ENCODE measurements at places on chromosomes 4 and X. TPM values are rescaled to one million over a fixed set of nuclear protein-coding genes. Genes with fewer than 3 reads are reported as not detected.

The NKX6-1 gene
- total RNA-seq: not detected

The IBSP gene
- total RNA-seq: not detected

The SPANXC gene
- not detected for total RNA-seq

- no peak overlapping the region for H3K27ac ChIP-seq
- H3K4me1 ChIP-seq: no peaks in the 10 kb centered on the region
- no peak overlapping the region for H3K4me3 ChIP-seq
- H3K27me3 ChIP-seq: no peaks in the 10 kb centered on the region
- no peaks in the 10 kb centered on the region for H3K36me3 ChIP-seq
These were observed 16.0 kb downstream of the NBDY start for GRCh38 chrX:56744996-56745395.

- DNase-seq: no peak
- peaks cover 34% of the 10 kb centered on the region for H3K36me3 ChIP-seq
- peaks cover 23% of the 10 kb centered on the region for H3K4me1 ChIP-seq
- no peak overlapping the region for H3K4me3 ChIP-seq
- peak overlapping the region; percentile 74 for H3K27ac ChIP-seq
- H3K27me3 ChIP-seq: no peaks in the 10 kb centered on the region
These were observed 21.3 kb downstream of the MAEA start for GRCh38 chr4:1310796-1311631.

GRCh38 chrX:153669174-153669890 is 4.3 kb downstream of the PNCK start:
- H3K36me3 ChIP-seq: no peaks in the 10 kb centered on the region
- no peaks in the 10 kb centered on the region for H3K4me1 ChIP-seq
- H3K27me3 ChIP-seq: peaks cover 4% of the 10 kb centered on the region
- H3K27ac ChIP-seq: no peak overlapping the region

DNA sequence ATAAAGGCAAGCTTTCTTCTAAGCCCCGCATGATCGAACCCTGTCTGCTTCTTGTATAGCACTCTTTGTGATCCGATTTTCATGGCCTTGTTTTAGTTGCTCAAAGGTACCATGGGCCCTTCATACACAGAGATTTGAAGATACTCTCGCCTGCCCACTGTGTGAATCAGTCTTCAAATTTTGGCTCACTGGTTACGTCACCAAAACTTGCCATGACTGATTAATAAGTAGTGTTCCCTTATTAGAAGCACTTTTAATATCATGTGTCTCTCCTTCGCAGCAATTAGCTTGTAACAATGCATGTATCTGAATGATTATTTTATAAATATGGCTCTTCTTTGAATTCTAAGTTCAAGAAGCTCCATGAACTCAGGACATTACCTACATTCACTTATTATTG is 880.5 kb downstream of the STPG2 start:
- H3K36me3 ChIP-seq: no peaks in the 10 kb centered on the region
- no peak overlapping the region for H3K27ac ChIP-seq
- H3K4me1 ChIP-seq: no peaks in the 10 kb centered on the region
- DNase-seq: no peak
- H3K4me3 ChIP-seq: no peak overlapping the region

- H3K4me3 ChIP-seq: no peak overlapping the region
- DNase-seq: no peak
- no peaks in the 10 kb centered on the region for H3K4me1 ChIP-seq
- H3K36me3 ChIP-seq: no peaks in the 10 kb centered on the region
- no peak overlapping the region for H3K27ac ChIP-seq
- H3K27me3 ChIP-seq: no peaks in the 10 kb centered on the region
These were observed 95.0 kb downstream of the SH3KBP1 start for GRCh38 chrX:19792412-19792811.

- no peaks in the 10 kb centered on the region for H3K4me1 ChIP-seq
- H3K4me3 ChIP-seq: no peak overlapping the region
- DNase-seq: no peak
These were observed 60.6 kb downstream of the RPS6KA3 start for GRCh38 chrX:20205927-20206708.

- H3K4me3 ChIP-seq: no peak overlapping the region
- no peak for DNase-seq
- H3K4me1 ChIP-seq: no peaks in the 10 kb centered on the region
- no peaks in the 10 kb centered on the region for H3K36me3 ChIP-seq
These were observed 73.2 kb upstream of the NKX1-1 start for GRCh38 chr4:1479454-1479853.

GRCh38 chr4:165461159-165461821 is 82.5 kb downstream of the CPE start:
- no peak overlapping the region for H3K4me3 ChIP-seq
- H3K27ac ChIP-seq: peak overlapping the region; percentile 54
- no peak for DNase-seq
- H3K27me3 ChIP-seq: no peaks in the 10 kb centered on the region

DNA sequence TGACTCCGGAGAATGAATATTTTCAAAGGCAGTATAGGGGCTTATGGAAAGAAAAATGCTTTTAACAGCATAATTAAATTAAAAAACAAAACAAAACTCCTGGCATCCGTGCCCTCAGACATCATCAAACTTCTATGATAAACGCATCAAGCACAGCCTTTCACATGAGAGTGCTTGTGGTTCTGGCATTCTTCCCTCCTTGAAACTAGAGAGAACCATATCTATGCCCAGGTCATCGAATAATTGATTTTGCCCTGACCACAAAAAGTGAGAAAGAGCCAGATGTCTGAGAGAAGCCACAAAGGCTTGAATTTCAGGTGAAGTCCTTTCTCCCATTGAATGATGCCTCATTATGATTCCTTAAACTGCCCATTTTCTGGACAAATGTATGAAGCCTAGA is 286.8 kb downstream of the CBLL2 start:
- no peak overlapping the region for H3K4me3 ChIP-seq
- H3K27me3 ChIP-seq: no peaks in the 10 kb centered on the region
- no peak overlapping the region for H3K27ac ChIP-seq
- no peak for DNase-seq

GRCh38 chrX:66876776-66877175 is 237.9 kb upstream of the EDA2R start:
- no peaks in the 10 kb centered on the region for H3K36me3 ChIP-seq
- H3K4me1 ChIP-seq: no peaks in the 10 kb centered on the region
- H3K27ac ChIP-seq: no peak overlapping the region
- H3K4me3 ChIP-seq: no peak overlapping the region
- no peaks in the 10 kb centered on the region for H3K27me3 ChIP-seq
- no peak for DNase-seq

DNA sequence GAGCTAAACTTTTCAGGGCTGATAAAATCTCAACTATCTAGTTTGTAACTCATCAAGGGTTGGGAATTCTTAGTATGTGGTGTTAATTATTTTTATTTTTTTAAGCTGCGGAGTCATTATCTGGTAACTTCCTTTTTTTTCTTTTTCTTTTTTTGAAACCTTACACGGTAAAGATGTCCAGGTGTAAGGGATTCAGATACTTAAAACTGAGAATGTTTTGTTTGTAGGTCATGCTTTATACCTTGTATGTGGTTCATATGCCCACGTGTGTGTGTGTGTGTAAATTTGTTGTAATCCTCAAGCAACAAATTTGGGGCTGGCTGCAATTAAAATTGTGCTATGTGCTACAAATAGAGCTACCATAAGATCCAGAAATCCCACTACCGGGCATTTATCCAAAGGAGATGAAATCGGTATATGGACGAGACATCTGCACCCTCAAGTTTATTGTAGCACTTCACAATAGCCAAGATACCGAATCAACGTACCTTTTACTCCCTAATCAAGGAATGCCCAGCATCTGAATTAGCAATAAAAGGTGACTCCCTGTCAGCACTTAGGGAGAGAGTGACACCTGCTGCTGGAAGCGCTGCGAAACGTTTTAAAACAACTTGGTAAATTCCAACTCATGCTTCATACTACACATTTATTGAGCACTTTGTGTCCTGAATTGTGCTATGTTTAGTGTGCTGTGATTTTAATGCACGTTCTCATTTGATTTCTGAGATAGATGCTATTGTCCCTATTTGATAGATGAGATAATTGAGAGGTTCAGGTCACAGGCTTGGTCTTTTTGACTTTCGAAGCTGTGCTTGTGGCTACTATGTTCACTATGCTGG is 16.1 kb downstream of the MSMO1 start:
- no peaks in the 10 kb centered on the region for H3K27me3 ChIP-seq
- no peak overlapping the region for H3K27ac ChIP-seq
- no peak overlapping the region for H3K4me3 ChIP-seq
- H3K36me3 ChIP-seq: peaks cover 10% of the 10 kb centered on the region
- no peak for DNase-seq

GRCh38 chr4:173556398-173557131 is 26.5 kb upstream of the HAND2 start:
- no peak overlapping the region for H3K4me3 ChIP-seq
- H3K36me3 ChIP-seq: no peaks in the 10 kb centered on the region
- H3K27me3 ChIP-seq: no peaks in the 10 kb centered on the region
- DNase-seq: no peak
- no peaks in the 10 kb centered on the region for H3K4me1 ChIP-seq
- H3K27ac ChIP-seq: no peak overlapping the region

DNA sequence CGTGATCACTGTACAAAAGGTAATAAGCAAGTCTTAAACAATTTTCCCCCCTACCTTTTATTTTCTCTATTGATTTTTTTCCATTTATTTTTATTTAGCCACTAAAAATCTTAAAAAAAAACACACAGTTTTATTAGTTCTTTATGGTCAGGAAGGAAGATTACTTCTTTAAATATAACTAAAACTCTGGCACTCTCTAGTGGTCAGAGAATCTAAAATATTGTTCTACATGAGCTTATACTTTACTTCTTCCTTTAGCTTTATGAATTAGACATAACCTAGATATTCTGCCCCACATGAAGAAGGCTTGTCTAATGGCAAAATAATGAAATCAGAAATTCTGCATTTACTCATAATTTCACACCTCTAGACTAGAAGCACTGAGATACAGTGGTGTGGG is 135.2 kb downstream of the PDE5A start:
- no peak overlapping the region for H3K27ac ChIP-seq
- H3K4me3 ChIP-seq: no peak overlapping the region
- H3K4me1 ChIP-seq: no peaks in the 10 kb centered on the region
- DNase-seq: no peak

- H3K27ac ChIP-seq: no peak overlapping the region
- H3K27me3 ChIP-seq: no peaks in the 10 kb centered on the region
- no peak for DNase-seq
- no peak overlapping the region for H3K4me3 ChIP-seq
These were observed 330.4 kb upstream of the NWD2 start for GRCh38 chr4:36914106-36914505.

DNA sequence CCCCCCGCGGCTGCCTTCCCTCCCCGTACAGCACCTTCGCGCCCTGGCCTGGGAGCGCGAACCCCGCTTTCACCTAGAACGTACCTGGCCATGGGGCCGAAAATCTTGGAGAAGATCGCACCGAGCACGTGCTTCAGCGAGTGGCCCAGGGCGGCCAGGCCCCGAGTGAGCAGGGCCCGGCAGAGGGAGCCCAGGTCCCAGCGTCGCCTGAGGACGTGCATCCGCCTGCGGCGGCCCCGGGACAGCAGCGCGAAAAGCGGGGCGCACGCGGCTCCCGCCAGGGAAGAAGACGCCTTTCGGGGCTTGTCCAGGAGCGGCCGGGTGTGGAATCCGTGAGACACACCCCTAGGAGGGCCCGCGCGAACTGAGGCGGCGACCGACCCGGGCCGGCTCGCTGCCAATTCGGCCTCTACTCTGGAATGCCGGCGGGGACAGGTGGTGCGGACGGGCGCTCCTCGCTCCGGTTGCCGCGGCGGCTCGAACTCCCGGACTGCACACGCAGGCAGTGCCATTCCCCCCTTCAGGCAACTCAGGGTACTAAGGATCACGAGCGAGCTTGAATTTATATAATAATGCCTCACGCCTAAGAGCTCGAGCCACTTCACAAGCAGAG is at the start of gene HS6ST2:
HS6ST2 (minus strand) TSS at position 539 of the 613 bp plus-strand sequence.
- H3K27me3 ChIP-seq: no peaks in the 10 kb centered on the region
- no peak within 1 kb of the TSS for H3K27ac ChIP-seq
- peak within 1 kb of the TSS; percentile 65 for H3K4me3 ChIP-seq
- H3K4me1 ChIP-seq: no peaks in the 10 kb centered on the region

GRCh38 chrX:55056820-55057674 is 17.8 kb upstream of the PAGE2B start:
- no peaks in the 10 kb centered on the region for H3K27me3 ChIP-seq
- H3K4me1 ChIP-seq: no peaks in the 10 kb centered on the region
- H3K36me3 ChIP-seq: no peaks in the 10 kb centered on the region
- no peak overlapping the region for H3K27ac ChIP-seq

DNA sequence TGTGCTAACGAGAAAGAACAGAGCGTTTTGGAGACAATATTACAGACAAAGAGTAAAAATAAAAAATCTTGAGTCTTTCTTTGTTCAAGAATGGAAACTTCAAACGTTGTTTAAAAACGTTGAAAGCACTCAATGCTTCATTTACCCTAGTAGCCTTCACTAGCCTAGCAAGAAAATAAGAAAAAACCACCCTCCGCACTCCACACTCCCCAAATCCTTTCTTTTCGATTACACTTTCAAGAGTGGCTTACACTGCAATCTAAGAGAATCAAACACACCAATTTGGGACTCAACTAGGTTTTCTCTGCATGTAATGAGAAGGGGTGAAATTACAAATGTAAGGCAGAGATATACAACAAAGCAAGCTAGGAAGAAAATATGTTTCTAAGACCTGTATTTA is 4.7 kb downstream of the TMSB4X start:
- no peak for DNase-seq
- H3K4me3 ChIP-seq: no peak overlapping the region
- no peaks in the 10 kb centered on the region for H3K4me1 ChIP-seq
- no peak overlapping the region for H3K27ac ChIP-seq

All from ascending aorta (tissue), 2 donors.